ENCODE measurements at places on chromosomes 16 and 17. TPM values are rescaled to one million over a fixed set of nuclear protein-coding genes. Genes with fewer than 3 reads are reported as not detected.

Gene TLCD1
- 4.2 TPM for polyA plus RNA-seq

Gene OR2C1
- polyA plus RNA-seq = 0.16 TPM

Gene STX1B
- polyA plus RNA-seq = 1.9 TPM

Gene AARS1
- 60.2 TPM for polyA plus RNA-seq

Gene P3H4
- 39.5 TPM for polyA plus RNA-seq

Gene KRT28
- not detected for polyA plus RNA-seq

Gene UMOD
- not detected for polyA plus RNA-seq

Gene MT1G
- polyA plus RNA-seq = not detected

Gene KRT12
- polyA plus RNA-seq = 0.08 TPM

Gene SSTR5
- polyA plus RNA-seq = not detected

Gene ZNF668
- 8.7 TPM for polyA plus RNA-seq

Gene BEAN1
- 1.6 TPM for polyA plus RNA-seq

Gene DPEP3
- not detected for polyA plus RNA-seq

Gene SCGB1C2
- not detected for polyA plus RNA-seq

Gene CNGB1
- polyA plus RNA-seq = 0.03 TPM

Gene AIPL1
- polyA plus RNA-seq = not detected

Gene KRTAP2-2
- polyA plus RNA-seq = not detected

Gene DNAH17
- 2.7 TPM for polyA plus RNA-seq

Gene TLCD2
- polyA plus RNA-seq = 5.3 TPM

Gene SGCA
- polyA plus RNA-seq = 368 TPM

Gene MYL4
- polyA plus RNA-seq = 1,803 TPM

Gene OXLD1
- 9.4 TPM for polyA plus RNA-seq

Gene AOC3
- 13.3 TPM for polyA plus RNA-seq

Gene RFNG
- polyA plus RNA-seq = 31.0 TPM

Gene ACSM2B
- polyA plus RNA-seq = 0.42 TPM

Gene DNAAF8
- polyA plus RNA-seq = 0.63 TPM

Gene RASD1
- polyA plus RNA-seq = 6.0 TPM

Gene PRSS36
- 1.0 TPM for polyA plus RNA-seq

Gene ASGR1
- polyA plus RNA-seq = 2.3 TPM

Gene HMOX2
- polyA plus RNA-seq = 36.2 TPM

Gene ZNF19
- 2.7 TPM for polyA plus RNA-seq

Gene MPP3
- 4.4 TPM for polyA plus RNA-seq

Gene GP2
- not detected for polyA plus RNA-seq

Gene SMIM5
- polyA plus RNA-seq = 9.2 TPM

Gene MMP15
- 24.4 TPM for polyA plus RNA-seq

Gene SOX15
- 1.7 TPM for polyA plus RNA-seq

Gene METTL22
- polyA plus RNA-seq = 22.1 TPM

Gene TMED6
- 1.5 TPM for polyA plus RNA-seq

Gene TMEM256
- polyA plus RNA-seq = 55.6 TPM

Gene CACNA1G
- 6.6 TPM for polyA plus RNA-seq

Gene SPAG5
- polyA plus RNA-seq = 18.5 TPM

Data from forelimb muscle (tissue), 1 donor.